SW480 (cell line): ENCODE measurements at places on chromosomes 6 and 20.

DNA sequence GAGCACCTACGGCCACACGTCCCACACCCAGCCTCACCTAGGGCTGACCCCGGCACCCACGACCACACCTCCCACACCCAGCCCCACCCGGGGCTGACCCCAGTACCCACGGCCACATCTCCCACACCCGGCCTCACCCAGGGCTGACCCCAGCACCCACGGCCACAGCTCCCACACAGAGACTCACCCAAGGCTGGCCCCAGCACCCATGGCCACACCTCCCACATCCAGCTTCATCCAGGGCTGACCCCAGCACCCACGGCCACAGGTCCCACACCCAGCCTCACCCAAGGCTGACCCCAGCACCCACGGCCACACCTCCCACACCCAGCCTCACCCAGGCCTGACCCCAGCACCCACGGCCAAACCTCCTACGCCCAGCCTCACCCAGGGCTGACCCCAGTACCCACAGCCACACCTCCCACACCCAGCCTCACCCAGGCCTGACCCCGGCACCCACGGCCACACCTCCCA is 36.7 kb downstream of the NINL start:
- no peak for DNase-seq

- no peak for DNase-seq
These were observed 31.7 kb upstream of the MAS1L start for GRCh38 chr6:29519291-29520010.

GRCh38 chr6:96742702-96743101 is 94.6 kb downstream of the GPR63 start:
- no peak for DNase-seq

DNA sequence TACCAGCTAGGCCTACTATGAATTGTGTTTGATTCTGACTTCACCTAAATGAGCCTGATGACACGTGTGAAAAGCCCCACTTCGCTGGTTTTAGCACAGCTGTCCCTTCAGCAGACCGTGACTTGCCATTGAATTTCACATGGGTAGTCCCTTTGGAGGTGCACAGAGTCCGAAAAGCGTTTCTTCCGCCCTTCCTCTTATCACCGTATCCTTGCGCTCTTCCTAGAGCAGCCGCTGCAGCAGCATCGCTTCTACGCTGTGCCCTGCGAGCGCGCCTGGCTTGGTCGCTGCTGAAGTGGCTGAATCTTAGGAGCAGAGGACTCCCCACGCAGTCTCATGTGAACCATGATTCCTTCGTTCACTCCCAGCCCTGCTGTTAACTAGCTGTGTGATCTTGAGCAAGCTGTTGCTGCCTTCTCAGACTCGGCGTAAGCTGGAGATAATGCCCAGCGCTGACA is 127.0 kb downstream of the PACRG start:
- DNase-seq, result no peak

DNA sequence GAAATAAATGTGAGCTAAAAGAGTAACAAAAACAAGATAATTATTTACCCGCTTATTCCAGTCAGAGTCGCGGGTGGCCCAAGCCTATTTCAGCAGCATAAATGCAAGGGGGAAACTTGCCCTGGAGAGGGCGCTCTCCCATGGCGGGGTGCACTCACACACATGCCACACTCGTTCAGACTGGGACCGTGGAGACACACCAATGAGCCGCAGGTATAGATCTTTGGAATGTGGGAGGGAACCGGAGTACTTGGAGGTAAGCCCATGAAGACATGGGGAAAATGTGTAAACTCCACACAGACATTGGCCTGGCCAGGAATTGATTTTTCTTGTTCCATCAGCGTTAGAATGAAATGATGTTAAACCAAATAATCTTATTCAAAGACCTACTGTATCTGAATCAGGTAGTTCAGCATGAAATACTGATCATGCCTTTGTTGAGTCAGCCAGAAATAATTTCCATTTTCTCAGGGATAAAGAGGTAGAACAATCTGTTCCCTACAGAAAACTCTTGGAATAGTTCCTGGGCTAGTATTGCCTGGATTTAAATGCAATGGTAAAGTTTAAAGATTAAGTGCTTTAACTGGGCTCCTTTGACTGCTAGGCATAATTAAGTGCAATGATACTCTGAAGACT is 191.5 kb downstream of the MCHR2 start:
- DNase-seq, result no peak

GRCh38 chr20:32894026-32894483 is 35.3 kb downstream of the EFCAB8 start:
- peak; percentile 36 for DNase-seq

- no peak for DNase-seq
These were observed 41.6 kb downstream of the ANKEF1 start for GRCh38 chr20:10076126-10077080.

DNA sequence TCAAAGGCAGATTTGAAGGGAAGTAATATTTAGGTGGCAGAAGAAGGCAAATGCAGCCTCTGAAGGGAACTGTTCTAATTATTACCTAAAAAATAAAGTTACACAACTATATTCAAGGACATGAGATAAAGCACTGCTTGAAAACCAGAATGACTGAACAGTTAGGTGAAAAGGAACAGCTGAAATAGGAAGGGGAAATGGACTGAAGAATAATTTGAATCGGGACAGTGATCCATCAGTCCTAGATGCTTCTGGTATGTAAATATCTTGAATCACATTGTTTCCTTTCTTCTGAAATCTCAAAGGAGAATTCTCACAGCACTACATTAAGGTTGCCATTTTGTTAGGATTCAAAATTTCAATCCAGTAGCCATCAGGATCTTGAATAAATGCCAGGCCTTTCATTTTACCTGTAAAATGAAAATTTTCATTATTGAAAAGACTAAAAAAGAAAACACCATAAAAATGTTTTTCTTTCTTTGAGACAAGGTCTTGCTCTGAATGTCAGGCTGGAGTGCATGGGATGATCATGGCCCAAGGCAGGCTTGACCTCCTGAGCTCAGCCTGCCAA is 25.9 kb downstream of the GLO1 start:
- DNase-seq, result no peak

DNA sequence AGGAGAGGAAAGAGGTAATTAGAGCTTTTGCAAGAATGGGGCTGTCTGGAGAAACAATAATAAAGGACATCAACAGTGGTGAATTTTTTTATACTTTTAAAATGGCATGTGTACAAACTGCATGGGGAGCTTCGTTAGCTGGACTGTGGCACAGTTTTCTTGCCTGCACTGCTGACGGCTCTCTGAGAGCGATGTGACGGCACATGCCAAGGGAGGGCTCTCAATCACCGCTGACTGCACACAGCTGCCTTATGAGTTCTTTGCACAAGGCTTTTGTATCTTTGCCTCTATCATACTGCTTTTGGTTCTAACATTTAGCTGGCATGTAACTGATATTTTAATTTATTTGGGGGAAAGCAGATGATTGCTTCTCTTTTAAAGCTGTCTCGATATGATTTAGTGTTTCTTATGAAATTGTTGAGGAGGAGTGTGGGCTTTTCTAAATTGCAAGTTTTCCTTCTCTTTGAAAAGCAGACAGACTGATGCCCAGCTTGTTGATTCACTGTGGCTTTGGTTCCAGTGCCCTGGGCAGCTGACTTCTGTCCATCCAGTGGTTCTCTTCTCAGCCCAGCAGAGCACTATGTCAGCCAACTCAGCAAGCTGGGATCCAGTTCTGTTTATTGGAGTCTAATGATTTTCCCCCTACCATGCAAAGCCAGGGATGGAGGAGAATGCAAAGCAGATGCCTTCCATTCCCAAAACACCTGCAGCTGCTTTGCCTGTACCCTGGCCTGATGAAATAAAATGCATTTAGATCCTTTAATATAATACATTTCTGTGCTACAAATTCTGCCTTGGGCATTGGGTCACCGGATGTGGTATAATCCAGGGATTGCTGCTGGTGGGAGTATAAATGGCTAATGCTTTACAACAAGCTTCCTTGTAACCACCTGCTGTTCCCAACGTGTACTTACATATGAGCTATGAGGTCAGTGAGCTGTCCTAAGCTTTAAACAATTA is 323.9 kb downstream of the ZFAND3 start:
- no peak for DNase-seq

DNA sequence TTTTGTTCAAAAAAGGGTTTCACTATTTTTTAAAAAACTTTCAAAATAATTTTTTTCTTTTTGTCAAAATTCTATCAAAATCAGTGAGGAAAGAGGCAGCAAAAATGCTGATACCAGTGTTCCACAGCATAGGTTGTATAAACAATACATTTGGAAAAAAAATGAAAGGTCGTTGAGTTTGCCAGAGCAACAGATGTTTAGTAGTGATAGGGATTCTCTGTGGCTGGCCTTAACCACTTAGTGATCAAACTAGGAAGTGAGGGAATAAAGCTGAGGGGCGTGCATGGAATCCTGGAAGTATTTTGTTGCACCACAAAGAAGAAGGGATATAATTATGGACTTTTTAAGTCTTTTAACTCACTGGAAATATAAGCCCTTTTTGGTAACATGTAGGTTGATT is 555.3 kb upstream of the CHD6 start:
- DNase-seq, result no peak

DNA sequence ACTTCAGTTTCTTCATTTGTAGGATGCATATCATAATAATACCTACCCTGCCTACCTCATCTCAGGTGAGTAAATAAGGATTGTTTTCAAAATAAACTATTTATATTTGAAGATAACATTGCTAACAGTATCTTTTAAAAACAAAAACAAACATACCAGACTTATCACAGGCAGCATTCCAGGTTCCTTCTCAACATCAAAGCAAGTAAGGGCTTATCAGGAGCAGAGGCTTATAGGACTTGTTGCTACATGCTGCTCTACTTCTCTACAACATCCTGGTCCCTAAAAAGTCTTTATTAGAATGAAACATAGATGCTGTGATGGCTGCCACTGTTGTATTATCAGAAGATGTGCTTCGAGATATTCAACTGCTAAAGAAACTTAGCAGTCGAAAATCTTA is 149.2 kb upstream of the PRDM1 start:
- no peak for DNase-seq

DNA sequence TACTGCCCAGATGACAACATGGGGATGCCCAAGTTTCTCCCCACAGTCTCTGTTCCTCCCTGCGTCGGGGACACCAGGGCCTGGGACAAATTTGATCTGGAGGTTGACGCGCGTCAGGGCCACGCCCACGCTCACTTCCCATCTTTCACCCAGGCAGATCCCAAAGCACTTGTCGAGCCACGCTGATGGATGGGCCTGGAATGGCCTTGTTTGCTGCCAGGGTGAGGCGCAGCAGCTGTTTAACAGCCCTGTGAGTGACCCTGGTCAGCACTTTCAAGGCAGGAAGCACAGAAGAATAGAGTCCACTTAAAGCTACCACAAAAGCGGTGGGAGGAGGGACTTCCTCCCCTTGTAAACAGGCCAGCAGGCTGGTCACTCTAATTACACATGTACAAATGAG is 324.7 kb upstream of the JARID2 start:
- no peak for DNase-seq

- no peak for DNase-seq
These were observed 11.2 kb upstream of the FRMD1 start for GRCh38 chr6:168090064-168090690.

DNA sequence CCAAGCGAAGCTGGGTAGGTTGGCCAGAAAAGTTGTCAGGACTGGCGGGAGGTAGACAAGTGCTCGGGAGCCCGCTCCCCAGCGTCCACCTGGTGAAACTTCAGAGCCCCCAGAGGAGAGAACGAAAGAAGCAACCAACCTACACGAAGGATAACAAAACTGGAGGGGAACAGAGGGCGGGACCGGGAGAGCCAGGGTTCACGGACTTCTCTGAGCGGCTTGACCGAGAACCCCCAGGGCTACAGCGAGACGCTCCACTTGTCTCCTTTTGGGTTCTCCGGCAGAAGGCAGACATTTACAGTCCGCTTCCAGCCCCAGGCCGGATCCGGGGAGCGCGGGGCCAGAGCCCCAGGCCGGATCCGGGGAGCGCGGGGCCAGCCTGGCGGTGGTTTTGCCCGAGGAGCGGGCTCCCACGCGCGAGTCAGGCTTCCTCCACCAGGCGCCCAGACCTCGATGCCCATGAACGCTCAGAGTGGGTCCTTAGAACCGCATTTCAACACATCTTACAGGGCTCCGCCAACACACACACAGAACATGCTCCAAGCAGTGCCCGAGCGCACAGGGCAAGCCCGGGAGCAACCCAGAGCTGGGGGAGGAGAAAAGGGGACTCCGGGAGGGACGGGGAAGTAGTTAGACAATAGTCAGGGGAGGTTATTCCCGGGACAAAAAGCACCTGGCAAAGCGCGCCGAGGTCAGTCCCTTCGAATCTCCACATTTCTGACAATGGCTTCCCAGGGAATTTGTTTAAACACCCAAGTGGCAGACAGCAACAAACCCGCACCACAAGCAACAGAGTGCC is 1.1 kb downstream of the PTPRK start:
- DNase-seq, result peak; percentile 82

GRCh38 chr6:104472021-104472901 is 387.5 kb downstream of the HACE1 start:
- no peak for DNase-seq

DNA sequence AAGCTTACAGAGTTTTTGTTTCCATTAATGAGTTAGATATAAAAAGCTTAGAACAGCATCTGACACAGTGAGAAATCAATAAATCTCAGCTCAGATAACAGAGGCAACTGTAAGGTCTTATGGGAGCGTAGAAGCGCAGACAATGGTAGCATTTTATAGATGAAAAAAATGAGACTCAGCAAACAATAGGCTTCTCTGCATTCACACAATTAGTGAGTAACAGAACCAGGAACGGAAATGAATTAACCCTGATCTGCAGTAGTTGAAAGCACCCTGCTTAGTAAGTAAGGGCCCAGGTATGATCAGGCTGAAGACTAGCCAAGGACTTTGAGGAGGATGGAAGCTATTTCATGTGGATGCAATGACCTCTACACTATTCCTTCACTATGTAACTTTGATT is 147.2 kb upstream of the EYA4 start:
- DNase-seq, result no peak

- DNase-seq, result no peak
These were observed 45.0 kb downstream of the PHACTR1 start for GRCh38 chr6:12761376-12762115.

- DNase-seq, result no peak
These were observed 261.2 kb upstream of the PLCB4 start for GRCh38 chr20:8807480-8808201.

- no peak for DNase-seq
These were observed 408.4 kb downstream of the PLCB1 start for GRCh38 chr20:8540466-8540865.

- DNase-seq, result no peak
These were observed 2.7 kb upstream of the ZNFX1 start for GRCh38 chr20:49280463-49281058.

DNA sequence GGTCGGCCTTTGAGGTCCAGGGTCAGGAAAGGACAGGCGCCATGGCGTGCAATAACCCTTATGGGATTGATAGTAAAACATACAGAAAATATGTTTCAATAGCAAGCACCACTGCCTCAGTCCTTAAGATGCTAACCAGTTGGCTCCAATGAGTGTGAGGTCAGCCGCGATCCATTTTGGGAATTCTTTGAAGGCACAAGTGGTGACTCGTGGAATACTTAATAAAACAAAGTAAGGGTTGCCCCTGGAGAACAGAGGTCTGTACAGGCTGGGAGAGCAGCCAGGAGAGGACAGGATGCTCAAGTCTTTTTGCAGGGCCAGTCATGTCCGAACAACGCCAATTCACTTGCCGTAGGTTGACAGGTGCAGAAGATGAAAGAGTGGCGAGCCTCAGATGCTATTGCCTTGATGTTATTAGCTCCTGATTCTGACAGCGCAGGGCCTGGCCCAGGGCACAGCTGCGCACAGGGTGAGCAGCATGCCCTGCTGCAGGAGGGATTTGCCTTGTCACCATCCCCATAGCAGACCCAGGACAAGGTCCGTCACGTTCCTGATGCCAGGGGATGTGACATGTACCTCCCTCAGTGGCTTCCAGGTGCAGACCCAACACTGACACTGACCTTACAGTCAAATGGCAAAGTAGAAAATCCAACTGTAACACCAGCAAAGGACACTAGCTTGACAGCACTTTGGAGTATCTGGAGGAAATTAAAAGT is 21.8 kb downstream of the SYNDIG1 start:
- peak; percentile 23 for DNase-seq
